ENCODE measurements at places on chromosomes 1 and 21.

- no peak for DNase-seq
Measured at GRCh38 chr1:14010476-14010875, 310.5 kb downstream of the PRDM2 start.

DNA sequence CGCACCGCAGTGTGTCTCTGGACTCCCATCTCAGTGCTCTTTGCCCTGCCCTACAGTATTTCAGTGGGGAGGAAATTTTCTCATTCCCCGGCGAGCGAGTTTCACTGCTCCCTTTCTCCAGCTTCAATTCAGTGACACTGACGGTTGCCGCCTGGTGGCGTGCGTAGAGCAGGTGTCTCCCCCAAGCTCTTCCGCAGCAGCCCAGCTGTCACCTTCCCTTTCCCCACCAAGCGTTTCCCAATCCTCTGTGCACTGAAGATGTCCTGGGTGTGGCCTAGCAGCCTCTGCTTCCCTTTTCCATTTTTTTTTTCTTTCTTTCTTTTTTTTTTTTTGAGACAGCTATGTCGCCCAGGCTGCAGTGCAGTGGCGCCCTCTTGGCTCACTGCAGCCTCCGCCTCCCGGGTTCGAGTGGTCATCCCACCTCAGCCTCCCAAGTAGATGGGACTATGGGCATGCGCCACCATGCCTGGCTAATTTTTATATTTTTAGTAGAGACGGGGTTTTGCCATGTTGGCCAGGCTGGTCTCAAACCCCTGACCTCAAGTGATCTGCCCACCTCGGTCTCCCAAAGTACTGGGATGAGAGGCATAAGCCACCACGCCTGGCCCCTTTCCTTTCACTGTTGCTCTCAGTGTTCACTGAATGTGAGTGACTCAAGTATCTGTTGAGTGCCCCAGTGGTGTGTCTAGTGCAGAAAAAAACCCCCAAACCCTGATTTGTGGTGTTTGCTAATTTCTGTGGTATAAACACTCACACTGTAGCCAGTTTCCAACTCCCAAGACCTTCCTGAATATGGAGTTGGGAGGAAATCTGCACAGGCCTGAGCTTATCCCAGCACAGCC, 30.1 kb downstream of the TNFRSF1B start:
- peak; percentile 39 for DNase-seq

- DNase-seq = peak; percentile 45
Measured at GRCh38 chr21:43864962-43865539, at the start of gene AGPAT3. TSS of gene AGPAT3 (plus strand) at chr21:43865223. CDS start at chr21:43959682, 94,459 bp downstream.

DNA sequence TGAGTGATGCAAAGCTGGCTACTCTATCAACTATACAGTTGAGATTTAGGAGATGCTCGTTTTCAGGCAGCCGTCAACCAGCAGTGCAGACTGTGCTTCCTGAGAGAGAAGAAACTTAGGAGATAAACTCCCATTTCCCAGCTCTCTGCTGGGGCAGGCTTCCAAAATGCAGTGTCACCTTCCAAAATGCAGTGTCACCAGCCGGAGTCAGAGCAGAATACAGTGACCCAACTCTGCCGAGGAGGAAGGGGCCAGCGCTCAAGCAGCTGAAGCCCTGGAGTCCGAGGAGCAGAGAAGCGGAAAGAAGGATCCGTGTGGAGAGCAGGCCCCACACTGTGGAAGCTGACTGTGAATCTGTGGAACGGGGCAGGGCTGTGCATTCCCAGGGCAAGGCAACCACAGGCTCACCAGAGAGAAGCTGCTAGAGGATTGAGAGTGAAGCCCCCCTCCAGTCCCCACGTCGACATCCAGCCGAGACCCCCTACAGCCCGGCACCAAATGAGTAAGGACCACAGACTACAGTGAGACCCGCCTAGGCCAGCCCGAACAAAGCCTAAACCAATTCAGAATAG, 703 bp upstream of the KRTAP12-1 start:
- no peak for DNase-seq

GRCh38 chr1:177239792-177240191, 69.0 kb downstream of the BRINP2 start:
- no peak for DNase-seq

GRCh38 chr1:42835422-42835821, 11.0 kb upstream of the ZNF691 start:
- DNase-seq = no peak

- DNase-seq = no peak
Measured at GRCh38 chr21:36749935-36750575, 51.1 kb downstream of the SIM2 start.

DNA sequence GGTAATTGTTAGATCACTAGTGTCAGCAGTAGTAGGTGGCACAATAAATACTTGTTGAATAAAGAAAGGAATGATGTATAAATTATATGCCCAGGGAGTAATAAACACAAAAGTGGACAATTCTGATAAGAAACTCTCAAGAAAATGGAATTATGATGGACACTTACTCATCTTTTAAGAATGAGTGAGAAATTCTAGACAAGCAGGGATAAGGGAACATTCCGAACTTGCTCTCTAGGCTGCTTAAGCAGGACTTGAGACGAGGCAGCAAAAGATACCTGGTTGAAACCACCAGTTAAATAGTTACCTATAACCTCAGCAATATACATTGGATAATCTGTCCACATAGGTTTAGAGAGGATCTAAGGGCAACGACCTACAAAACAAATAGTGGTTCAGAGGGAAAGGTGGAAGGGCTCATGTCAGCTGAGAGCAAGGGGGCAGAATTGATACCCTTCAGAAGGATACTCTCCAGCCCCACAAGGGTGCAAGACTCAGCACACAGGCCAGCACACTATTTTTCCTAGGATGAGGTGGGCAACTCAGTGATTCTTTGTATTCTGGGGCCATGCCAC, 46.3 kb downstream of the XCL2 start:
- DNase-seq = no peak

DNA sequence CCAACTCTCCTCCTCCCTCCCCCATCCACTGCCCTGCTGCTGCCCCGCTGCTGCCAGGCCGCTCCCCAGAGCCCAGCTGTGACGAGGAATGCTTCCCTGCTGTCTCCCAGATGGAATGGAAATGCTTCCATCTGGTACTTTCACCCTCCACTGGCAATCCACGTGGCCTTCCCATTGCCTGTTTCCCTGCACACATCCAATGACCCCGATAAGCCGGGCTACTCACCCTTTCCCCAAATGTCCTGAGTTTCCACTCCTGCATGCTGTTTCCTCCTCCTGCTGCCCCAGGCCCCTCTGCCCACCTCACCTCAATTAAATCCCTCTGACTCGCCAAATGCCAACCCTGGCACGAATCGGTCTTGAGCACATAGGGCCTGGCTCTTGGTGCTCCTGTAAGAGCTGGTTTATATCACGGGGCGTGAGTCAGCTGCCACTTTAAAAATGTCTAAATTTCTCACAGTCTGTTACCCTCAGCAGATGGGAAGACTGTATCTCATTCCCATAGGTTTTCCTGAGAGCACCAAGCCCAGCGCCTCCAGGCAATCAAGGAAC, 36.4 kb downstream of the MRAP start:
- no peak for DNase-seq

DNA sequence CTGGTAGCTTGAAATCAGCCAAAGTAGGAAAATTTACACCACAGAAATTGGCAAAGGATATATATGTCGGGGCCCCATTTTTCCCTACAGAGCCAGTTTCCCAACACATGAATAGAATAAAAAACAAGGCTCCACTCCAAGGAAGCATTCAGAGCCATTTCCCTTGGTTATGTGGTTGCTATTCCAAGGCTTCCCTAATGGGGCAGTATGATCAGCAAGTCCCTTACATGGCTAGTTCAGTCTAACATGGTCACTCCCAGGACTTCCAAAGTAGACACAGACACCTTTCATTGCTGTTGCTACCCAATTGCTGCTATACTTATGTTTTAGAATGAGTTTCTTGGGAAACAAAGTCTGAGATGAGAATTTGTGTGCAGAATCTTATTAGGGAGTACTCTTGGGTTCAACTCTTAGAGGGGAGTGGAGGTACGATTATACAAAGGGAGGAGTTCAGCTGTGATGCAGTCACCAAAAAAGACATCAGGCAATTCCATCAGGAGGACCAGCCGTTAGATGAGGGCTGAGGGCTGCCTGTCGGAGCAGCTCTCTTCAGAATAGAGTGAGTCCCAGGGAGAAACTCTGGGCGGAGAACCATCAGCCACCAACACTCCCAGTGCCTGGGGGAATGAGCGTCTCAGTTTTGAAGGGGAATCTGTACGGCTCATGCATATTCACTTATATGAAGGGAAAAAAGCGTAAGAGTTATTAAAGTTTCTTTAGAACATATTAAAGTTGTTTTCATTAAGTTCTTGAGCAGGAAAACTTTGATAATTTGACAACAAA, 92.9 kb downstream of the C21orf91 start:
- DNase-seq = no peak

DNA sequence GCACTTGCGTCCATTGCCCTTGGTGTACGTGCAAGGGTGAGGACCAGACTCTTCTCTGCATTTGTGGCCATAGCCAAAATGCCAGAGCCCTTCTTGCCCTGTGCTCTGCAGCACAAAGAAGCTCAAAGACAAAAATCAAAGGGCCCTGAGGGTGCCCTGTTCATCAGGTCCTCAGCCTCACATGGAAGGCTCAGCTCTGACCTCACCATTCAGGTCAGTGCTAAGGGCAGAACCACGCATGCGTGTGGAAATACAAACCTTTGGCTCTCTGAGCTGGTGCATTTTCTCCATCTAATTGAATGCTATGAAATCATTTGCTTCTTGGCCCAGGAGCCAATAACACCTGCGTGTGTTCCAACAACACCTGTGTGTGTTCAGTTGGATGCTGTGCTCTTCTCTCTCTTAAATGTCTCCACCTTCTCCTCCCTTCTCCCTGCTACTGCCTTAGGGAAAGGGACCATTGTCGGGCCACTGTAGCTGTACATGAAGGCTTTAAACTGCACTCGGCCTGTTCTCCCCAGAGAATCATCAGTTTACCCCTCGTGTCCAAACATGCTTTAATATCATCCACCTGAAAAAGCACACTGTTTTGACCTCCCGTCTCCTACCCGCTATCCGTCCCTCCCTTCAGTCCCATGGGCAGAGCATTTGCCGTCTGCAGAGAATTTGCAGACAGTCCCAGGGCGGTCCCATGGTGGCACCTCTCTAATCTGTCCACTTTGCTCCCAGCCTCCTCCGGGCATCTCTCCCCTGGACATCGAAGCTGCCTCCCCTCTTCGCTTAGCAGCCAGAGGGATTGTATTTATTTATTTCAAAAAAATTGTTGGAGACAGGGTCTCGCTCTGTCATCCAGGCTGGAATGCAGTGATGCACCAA, 60.6 kb downstream of the EVA1C start:
- DNase-seq = no peak

DNA sequence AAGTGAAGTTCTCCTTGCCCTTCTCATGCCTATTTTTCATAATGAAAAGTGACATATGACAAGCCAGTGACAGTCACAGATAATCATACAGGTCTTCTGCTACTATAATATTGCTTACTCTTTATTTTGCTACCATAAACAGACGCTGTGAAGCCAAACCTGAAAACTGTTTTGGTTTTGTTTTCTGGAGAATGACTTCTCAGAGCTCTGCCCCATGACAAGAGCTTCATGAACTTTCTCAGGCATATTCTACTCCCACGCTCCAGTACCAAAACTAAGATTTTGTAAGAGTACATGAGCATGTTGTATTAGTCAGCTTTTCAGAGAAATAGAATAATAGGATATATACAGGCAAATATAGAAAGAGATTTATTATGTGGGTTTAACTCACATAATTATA, 64.3 kb upstream of the VTCN1 start:
- DNase-seq = no peak

DNA sequence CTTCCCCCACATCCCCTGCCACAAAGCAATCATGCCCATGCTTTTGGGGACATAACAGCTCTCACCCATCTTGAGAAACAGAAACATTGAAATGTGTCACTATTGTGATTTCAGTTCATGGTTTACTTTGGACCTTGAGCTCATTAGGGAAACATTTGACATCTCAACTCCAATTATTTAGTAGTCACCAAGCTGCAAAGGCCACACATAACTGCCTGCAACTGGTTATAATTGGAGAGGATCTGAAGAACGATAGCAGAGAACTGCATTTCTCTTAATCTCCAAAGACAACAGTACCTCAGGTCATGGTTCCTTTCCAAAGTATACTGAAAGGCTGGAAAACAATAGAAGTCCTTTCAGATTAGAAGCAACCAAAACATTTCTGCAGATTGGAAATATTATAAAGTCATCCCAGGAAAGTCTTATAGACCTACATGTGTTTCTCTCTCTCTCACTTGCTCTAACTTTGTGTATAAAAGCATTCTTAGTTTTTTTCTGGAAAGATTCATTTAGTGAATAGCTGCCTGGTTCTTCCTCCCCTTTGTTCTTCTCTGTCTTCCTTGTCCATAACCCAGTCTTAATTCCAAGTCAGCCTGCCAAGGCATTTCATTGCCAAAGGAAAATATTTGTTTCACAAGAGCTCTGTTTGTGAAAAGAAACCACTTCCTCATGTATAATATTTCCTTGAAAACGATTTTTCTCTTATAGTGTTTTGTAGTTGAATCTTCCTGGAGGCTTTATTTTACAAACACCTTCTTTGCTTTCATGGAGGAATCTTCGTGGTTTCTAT, 426.8 kb downstream of the ADGRL2 start:
- no peak for DNase-seq

DNA sequence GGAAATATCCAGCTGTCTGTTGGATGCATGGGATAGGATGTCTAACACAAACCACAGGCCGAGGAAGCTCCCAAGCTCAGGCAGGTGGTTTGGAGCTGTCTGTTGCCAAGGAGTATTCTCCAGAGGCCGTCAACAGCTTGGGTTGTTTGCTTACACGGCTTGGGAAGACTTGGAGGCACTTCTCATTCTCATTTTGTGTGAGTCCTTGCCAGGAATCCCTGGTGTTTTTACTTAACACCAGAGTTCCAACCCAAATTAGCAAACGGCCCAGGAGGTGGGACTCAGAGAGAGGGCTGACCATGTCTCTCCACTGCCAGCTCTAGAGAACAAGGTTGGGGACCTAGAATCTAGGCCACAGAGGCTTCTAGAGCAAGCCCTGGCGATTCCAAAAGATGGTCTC, 72.7 kb upstream of the FAM20B start:
- peak; percentile 54 for DNase-seq

- DNase-seq = no peak
Measured at GRCh38 chr1:159973350-159973940, 19.4 kb upstream of the SLAMF9 start.

DNA sequence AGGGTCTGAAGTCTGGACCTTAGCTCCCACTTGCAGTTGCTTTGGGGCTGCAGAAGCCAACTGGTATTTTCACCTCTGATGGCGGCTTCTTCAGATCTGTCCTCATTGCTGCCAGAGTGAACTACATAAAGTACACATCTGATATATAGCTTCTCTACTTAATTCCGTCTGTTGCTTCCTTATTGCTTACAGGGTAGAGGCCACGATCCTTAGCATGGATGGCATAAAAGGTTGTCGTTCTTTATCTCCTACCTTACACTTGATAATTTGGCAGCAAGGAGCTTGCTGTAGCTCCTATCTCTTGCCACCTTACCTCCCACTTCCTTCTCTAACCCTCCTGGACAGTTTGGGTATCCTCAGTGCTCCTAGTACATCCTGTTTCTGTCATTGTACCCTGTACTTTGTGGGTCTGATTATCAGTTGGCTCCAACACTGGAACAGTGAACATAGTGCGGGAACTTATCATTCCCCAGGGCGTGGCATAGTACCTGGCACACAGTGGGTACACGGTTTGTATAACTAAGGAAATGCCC, 30.9 kb upstream of the NBL1 start:
- DNase-seq = no peak
